HCT116 (cell line): ENCODE measurements at places on chromosomes 2 and 18. TPM values are rescaled to one million over a fixed set of nuclear protein-coding genes. Genes with fewer than 3 reads are reported as not detected.

GRCh38 chr2:32485399-32485798 is 128.6 kb downstream of the BIRC6 start:
- DNase-seq: no peak

DNA sequence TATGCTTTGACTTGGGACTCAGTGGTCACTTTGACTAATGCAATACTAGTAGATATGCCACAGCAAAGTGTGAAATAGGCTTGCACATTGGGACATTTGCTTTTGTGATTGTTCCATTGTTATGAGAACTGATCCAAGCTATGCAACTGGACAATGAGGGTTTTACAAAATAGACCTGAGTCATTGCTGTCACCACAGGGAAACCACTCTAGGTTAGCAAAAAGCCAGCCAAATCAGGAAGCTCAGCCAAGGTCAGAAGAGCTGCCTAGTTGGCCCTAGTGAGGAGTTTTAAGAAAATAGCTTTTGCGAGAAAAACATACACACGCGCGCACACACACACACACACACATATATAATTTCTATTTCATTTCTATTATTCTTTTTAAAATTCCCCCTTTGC is 452.4 kb upstream of the CDH7 start:
- no peak for DNase-seq

- no peak for DNase-seq
Measured at GRCh38 chr2:20148426-20148922, 76.5 kb downstream of the SDC1 start.

Gene FIGLA
- total RNA-seq: not detected

DNA sequence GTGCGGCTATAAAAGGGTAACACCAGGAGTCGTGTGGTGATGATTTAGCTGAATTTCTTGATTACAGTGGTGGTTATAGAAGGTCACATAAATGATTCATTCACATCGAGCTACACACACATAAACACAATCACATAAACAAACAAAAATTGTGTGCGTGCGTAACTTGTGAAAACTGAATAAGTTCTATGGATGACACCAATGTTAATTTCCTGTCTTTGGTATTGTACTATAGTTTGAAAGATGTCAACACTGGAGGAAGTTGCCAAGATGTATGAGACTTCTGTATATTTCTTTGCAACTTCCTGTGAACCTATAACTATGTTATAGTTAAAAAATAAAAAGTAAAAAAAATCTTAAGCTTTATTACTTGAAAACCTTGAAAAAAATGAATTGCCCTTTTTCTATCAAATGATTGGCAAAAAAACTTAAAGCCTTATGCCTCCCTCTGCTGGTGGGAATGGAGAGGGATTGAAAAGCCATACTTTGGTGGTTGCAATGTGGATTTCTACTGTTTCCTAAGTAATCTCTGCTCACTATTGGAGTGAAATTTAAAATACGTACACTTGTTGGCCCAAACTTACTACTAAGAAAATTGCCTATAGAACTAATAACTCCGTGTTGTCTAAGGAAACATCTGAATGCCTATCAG is 227.7 kb downstream of the RPIA start:
- DNase-seq: no peak

- no peak for DNase-seq
Measured at GRCh38 chr2:121721926-121722325, 14.7 kb downstream of the NIFK start.
